ENCODE measurements at places on chromosomes 2 and 18.

DNA sequence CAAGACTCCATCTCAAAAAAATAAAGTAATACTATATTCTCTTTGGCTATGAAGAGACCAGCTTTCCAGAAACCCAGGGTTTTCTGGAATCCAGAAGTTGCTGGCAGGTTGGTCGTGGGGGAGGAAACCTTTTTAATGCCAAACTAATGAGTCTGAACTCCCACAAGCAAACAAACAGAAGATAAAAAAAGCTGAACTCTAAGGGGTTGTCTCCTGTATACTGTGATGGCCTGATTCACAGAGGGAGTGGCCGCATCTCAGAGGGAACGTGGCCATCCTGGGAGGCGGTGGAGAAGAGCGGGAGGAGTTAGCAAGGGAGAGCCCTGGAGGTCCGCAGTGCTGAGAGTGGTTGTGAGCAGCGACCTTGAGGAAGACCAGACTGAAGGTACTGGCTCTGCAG, 36.1 kb downstream of the LIMS1 start:
- no peak for DNase-seq

GRCh38 chr18:36176711-36177110, 10.6 kb upstream of the MOCOS start:
- DNase-seq, result no peak

DNA sequence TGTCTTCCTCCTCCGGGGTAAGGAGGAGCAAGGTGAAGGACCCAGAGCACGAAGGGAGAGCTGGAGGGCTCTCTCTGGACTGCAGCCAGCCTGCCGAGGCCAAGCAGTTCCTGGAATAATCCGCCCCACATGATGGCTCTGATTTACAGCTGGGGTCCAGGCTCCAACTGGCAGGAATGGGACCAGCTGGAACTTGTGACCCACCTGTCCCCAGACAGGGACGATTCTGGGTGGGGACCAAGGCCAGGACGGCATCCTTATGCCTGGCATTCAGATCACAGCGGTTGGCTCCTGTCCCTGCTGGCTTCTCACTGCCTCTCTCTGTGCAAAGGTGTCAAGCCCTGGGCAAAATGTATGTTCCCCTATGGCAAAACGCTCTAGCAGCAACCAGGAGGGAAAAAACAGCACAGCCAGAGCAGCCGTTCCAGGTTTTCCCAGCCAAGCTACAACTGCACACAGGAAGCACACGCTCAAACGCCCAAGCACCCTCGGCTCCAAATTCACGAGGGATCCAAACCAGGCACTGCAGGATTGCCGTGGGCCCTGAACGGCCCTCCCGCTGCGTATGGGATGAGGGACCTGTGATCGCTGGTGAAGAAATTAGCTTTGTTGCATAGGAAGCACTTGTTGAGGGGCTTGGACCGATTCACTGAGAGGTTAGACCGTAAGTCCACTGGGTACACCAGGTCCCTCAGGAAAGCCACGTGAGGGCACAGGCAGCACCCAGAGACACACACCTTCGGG, 35.8 kb downstream of the FAM178B start:
- no peak for DNase-seq

DNA sequence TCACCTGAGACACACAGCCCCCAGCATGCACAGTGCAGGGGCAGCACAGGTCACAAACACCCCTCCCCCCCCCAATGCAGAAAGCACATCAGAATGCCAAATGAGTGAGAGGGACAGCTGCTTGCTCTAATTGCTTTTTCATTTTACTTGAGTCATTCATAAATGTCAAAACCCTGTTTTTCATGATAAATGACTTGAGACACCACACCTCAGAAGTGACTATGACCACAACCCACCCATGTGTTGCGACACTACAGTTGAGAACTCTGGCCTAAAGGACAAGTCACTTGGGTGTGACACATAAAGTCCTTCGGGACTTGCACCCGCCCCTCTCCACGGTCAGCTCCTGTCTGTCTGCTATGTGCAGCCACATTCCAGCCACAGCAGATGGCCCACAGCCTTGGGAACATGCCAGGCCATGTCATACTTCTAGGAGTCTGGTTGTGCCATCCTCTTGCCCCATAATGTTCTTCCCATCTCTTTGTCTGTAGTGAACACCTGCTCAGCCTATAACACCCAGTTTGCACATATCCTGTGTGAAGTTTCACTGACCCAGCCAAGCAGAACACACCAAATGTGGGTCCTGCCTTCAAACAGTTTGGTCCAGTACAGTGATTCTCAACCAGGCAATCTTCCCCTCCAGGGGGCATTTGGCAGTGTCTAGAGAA, 30.2 kb upstream of the RIOK3 start:
- DNase-seq, result peak; percentile 58

DNA sequence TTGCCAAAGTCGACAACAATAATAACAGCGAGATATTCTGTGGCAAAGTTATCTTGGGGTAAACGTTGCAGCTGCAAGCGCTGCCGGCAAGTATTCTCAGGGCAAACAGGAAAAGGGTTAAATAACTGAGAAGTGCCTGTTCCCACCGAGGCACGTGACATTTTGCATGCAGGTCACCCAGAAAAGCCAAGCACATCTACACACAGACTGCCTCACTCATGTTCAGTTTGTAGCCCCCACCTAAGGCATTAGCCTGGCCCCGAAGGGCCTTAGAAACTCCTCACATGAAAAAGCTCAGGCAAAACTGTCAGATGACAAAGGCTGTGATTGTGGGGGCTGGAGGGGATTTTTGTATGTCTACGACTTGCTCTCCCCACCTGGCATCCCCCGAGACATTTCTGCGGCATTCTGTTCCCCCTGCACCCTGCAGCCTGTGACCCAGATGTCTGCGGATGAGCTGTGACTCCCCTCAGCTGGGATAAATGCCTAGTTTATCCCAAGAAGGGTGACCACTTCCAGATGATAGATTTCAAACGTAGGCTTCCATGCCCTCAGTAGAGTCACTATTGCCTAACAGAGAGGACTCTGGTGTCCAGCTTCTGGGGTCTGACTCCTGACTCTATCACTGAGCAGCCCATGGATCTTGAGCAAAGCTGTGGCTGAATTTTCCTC, 215.2 kb upstream of the SIX2 start:
- DNase-seq, result no peak

DNA sequence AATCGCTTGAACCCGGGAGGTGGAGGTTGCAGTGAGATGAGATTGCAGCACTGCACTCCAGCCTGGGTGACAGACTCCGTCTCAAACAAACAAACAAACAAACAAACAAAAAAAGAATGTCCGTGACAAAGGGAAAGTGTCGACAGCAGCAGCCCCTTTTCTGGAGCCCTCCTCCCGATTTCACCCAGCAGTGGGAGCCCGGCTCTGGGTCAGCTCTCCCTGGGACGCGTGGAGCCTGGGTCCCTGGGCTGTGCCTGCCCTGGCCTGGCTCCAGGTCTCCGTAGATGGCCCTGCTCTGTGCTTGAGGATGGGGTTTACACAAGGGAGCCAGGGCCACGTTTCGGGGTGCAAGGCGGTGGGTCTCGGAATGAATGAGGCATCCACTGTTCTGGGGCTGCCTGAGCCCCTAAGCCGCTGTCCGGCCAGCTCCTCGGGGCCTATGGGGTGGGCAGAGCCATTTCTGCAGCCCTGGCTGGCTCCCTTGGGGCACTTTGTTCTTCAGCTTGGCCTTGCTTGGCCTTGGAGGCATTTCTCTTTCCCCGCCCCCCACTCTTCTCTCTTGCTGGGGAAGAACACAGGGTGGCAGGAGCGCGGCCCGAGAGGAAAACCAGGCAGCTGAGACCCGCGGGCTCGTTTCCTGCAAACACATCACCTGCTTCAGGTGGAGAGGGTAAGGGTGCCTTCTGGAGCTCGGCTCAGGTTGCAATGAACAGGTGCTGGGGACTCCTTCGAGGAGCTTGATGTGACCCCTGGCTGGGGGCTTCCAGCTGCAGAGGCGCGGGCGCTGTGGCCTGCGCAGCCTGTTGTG, 29.1 kb downstream of the RTP5 start:
- no peak for DNase-seq

- peak; percentile 66 for DNase-seq
Observed at GRCh38 chr2:134120733-134121630, 132.9 kb upstream of the MGAT5 start.

GRCh38 chr2:191959209-191959608, 112.3 kb upstream of the CAVIN2 start:
- no peak for DNase-seq

DNA sequence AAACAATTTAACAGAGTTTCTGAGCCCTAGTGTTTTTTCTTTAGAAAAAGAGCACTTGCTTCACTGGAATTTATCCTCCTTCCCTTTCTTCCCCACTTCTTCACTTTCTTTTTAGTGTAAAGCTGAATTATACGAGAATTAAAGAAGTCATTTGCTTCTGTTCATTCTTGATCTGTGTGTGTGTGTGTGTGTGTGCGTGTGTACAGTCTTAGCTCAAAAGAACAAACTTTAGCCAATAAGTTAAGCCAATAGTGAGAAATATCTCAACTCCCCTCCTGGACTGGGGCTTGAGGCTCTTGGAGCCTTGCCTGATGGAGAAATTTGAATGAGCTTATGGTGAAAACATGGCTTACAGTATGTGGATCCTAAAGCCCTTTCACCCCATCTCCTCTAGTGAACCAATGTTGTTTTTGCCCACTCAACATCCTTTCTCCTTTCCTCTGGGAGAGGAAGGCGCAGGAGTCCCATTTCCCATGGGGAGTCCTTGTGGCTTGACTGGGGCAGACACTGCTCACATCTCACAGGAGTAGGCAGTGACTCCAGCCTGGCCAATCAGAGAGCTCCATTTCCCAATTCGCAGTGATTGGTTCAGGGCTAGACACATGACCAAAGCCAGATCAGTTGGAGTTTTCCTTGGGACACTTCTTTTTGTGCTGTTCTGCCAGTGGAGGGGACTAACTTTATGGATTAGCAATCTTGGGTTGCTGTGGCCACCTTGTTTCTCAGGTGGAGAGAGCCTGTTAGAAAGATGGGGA, 16.3 kb upstream of the MYO3B start:
- DNase-seq, result peak; percentile 3

DNA sequence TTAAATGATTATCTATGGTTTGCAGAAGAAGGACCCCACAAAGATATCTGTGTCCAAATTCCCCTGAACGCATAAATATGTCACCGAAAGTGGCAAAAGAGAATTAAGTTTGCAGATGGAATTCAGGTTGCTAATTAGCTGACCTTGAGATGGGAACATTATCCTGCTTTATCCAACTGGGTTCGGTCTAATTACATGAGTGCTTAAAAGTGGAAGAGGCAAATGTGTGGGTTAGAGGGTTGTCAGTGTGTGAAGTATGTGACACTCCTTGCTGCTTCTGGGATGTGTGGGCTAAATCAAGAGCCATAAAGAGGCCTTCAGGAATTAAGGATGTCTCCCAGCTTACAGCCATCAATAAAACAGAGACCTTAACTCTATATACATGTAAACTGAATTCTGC, 53.5 kb downstream of the CDH19 start:
- DNase-seq, result no peak

- no peak for DNase-seq
Observed at GRCh38 chr18:27789406-27789805, 387.5 kb downstream of the CDH2 start.

DNA sequence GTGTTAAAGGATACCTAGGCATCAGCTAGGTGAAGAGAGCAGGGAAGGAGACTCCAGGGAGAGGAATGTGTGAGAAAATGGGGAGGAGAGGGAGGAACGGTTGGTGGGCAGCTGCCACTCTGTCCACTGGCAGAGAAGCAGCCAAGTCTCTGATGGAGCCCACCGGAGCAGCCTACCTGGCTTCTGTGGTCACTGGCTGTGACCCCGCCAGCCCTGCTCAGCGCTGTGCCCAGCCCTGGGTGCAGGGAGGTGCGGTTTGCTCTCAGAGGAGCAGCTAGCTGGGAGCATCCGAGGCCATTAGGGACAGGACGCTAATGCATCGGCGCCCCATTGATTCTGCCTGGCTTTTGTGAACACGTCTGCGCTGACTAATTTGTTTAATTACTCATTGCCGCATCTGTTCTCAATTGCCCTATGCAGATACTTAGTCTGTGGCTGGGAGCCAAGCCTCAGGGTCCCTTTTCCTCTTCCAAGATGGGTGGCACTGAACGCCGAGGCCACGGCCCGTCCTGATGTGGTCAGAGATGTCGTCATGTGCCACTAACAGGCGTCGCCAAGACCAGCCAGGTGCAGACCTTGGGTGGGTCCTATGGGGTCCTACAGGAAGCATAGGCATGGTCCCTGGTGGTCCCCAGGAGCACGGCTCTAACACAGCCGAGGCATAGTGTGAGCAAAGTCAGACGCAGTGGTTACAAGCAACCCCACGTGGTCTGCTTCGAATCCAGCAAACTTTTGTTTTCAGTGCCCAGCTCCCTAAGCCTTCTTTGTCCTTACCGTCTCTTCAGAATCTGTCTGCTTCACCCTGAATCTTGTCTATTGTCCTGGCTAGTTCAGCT, 82.0 kb downstream of the RRM2 start:
- no peak for DNase-seq

DNA sequence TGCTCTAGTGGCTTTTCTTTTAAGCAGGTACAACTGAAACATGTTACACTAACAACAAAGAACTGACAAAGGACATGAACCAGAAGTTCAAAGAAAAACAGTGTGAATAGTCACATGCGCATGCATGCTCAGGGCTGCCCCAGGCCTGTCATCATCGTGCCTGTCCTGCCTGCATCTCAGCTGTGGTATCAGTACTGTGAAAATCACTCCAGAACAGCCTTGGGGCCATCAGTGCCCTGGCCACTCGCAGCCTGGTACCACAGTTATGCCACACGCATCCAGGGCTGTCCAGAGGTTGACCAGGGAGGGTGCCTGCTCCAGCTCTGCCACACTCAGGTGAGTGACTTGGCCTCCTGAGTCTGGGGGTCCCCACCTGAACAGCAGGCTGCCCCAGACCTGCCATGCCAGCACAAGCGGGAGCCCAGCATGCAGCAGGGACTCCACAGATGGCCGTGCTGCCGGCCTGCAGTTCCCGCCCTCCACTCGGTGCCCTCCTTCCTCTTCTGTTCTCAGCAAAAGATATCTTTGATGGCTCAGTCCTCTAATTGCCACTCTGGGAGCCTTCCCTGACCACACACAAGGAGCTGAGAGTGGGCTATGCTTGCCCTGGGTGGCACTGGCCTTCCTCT, 12.3 kb downstream of the LIMS2 start:
- no peak for DNase-seq

- DNase-seq, result no peak
Observed at GRCh38 chr2:228699400-228699799, 517.9 kb upstream of the SPHKAP start.

DNA sequence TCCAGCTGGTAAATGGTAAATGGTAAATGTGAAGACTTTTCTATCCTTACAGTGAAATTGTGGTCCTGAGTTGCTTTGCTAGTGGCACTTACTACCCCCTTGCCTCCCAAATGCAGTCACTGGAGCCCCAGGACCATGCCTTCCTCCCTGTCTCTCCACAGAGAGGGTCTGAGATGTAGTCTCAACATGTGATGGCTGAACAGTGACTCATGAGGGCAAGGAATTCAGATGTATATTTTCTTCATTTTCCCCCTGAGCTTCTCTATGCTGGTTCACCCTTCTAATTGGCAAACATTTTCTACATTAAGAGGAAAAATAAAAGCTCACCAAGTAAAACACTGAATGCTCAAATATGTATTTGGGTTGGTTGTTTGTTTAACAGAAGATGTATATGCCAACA, 232.0 kb downstream of the SH3BP4 start:
- DNase-seq, result no peak

- no peak for DNase-seq
Observed at GRCh38 chr2:63051795-63052333, 1.2 kb downstream of the OTX1 start.

Measured in RKO (cell line).